ENCODE measurements at places on chromosomes 11 and 22.

- no peak for DNase-seq
Measured at GRCh38 chr11:117663821-117664220, 133.2 kb downstream of the DSCAML1 start.

- no peak for DNase-seq
Measured at GRCh38 chr11:73249304-73249703, 22.8 kb upstream of the P2RY6 start.

DNA sequence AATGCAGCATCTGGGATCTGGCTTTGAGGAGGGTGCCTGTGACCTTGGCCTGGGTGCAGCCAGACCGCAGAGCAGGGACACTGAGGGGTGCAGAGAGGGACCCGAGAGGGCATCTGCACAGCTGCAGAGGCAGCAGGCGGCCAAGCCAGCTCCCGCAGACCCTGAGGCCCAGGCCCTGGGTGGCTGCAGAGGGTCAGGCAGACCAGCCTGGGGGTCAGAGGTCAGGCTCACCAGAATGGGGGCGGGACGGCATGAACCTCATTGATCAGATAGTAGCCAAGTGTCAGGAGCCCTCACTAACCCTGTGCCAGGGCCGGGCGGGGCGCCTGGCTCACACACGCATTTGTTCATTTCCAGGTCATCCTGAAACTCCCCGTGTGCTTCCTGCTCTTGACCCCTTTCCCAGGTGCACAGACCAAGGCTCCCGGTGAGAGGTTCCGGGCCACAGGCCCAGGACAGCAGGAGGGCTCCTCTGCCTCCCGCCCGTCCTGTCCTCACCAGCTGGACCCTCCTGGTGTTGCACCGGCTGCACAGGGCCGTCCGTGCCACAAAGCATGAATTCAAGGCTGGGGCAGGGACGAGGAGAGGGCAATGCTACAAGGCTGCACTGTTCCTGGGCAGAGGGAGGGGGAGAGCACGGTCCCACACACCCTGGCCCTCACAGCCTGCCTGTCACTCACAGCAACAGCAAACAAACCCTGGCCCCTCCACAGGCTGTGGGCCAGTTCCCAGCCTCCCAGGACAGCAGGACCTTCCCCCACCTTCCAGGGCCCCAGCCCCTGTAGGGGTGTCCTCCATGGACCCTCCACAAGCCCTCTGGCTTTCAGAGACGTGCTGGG is 3.3 kb downstream of the RTN4R start:
- no peak for DNase-seq

- DNase-seq, result no peak
Measured at GRCh38 chr11:86621854-86622253, 50.6 kb downstream of the ME3 start.

- DNase-seq, result no peak
Measured at GRCh38 chr22:39592081-39593065, 21.8 kb downstream of the CACNA1I start.

GRCh38 chr22:46031557-46031956 is 54.6 kb upstream of the WNT7B start:
- no peak for DNase-seq

DNA sequence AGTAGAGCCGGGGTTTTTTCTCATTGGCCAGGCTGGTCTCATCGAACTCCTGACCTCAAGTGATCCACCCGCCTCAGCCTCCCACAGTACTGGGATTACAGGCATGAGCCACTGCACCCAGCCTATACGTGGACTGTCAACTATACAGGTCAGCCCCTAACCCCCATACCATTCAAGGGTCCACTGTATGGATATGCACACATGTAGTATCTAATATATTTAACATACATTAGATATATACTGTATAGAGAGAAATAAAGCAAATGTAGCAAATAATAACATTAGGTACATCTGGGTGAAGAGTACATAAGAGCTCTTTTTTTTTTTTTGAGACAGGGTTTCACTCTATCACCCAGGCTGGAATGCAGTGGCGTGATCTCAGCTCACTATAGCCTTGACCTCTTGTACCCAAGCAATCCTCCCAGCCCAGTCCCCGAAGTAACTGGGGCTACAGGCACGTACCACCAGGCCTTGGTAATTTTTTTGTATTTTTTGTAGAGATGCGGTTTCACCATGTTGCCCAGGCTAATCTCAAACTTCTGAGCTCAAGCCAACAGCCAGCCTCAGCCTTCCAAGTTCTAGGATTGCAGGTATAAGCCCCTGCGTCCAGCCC is 1.5 kb upstream of the ATP5MGL start:
- DNase-seq, result no peak

DNA sequence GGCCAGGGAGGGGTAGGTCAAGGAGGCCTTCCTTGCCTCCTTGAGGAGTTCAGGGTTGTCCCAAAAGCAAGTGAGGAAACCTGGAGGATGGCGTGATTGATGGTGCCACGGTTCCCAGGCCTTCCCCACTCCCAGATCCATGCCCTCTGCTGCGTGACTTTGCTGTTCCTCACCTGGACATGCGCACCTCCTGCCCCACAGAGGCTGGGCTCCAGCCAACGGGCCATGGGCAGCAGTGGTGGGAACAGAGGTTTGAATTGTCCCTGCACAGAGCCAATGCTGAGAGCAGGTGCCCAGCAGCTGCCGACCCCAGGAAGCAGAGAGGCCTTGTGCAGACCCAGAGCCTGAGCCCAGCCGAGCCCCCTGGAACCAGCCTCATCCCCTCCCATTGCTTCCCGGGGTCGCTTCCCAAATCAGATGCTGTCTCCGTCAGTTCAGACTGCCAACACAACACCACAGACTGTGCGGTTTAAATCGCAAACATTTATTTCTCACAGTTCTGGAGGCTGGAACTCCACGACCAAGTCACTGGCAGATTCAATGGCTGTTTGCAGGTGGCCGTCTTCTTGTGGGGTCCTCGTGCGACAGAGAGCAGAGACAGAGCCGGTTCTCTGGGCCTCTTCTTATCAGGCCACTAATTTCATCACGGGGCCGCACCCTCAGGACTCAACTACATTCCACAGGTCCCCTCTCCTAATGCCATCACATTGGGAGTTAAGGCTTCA is 6.2 kb upstream of the LINC01488 start:
- no peak for DNase-seq

DNA sequence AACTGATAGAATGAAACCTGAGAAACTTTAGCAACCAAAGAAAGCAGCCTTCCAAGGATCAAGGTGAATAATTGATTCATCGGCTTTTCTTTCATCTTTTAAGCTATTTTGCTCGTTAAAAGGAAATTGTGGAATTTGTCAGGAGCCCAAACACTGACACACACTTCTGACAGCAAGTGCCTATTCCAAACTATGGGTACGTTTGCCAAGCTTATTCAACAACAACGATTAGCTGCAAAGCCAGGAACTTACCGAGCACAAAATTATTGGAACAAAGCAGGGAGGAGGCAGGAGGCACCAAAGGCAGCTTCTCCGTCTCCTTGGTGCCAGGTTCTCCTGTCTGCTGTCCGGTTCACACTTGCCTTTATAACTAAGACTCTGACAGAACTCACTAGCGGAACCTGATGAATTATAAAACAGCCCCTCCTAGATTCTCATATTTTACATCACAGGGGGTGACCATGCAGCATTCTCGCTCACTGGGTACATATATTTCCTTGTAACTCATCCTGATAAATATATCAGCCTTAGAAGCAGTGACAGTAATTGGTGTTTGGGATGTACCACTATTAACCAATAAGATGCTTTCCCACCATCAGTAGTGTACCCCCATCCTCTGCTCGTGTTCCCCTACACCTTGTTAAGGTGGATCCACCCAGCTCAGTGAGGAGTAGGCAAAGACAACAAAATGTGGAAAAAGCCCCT is 395.9 kb upstream of the CCDC90B start:
- no peak for DNase-seq

- no peak for DNase-seq
Measured at GRCh38 chr11:132312161-132312560, 941.7 kb downstream of the NTM start.

GRCh38 chr11:31824879-31825837 is 14.0 kb upstream of the PAX6 start:
- no peak for DNase-seq

DNA sequence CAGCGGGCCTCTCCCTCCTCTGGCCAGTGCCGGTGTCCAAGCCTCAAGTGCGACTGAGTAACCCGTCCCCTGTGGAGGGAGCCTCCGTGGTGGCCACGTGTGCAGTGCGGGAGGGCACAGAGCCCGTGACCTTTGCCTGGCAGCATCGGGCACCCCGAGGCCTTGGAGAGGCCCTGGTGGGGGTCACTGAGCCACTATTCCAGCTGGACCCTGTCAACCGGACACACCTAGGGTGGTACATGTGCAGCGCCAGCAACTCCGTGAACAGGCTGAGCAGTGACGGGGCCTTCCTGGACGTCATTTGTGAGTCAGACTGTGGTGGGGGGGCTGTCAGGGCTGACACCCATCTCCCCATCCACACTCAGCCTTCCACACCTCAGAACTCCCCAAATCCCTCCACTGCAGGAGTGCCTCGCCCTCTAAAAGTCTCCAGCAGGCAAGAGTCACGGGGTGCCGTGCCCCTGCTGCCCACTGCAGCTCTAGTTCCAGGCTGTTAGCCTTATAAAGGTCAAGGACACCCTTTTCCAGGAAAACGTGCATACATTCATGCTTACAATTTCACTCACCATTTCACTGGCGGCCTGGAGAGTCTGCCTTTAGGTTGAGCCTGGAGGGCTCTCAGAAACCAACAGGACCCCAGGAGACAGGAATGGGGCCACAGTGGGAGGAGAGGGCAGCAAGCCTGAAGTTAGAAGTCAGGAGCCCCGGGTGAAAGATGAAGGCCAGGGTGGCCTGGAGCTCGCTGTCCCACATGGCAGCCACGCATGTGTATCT is 2.6 kb downstream of the VSIG10L2 start:
- no peak for DNase-seq

DNA sequence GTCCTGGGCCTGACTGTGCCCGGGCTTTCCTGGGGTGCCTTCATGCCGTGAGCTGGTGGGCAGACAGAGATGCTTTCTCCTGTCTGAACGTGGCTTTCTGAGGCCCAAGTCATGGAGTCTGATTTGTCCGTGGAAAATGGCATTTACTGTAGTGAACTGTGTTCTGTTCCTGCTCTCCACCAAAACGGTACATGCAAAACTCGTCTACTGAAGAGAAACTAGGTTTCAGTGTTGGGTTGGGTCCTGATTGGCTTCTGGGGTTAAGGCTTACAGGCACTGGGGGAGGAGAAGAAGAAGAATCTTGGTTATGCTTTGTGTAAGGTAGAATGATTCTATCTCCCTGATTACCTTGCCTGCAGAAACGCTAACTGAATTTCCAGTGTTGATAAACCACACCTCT is 541.7 kb downstream of the NTM start:
- no peak for DNase-seq

DNA sequence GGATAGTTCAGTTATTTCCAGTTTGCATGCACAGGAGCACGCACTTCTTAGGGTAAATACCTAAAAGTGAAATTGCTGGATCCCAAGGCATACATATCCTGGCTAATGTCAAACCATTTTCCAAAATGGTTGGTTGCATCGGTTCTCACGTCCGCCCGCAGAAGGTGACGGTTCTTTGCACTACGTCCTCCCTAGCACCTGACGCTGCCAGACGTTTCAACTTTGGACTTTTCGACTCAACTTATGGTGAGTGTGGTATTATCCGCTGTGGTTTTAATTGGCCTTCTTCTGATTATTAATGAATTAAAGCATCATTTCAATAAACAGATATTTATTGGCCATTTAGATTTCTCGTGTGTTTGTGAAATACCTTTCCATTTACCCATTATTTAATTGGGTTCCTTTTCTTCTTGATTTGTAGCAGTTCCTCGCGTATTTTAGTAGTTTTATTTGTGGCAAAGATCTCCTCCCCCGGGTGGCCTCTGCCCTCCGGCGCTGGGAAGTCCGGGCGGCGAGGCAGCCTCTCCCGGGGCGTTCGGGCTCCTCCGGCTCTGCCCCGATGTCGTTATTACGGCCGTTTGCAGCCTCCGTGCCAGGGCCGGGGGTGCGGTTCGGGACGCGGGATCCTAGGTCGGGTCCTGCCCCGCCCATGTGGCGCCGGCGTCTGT is at the start of gene JHY:
JHY (plus strand) TSS at position 571 of the 668 bp plus-strand sequence. CDS start 3,091 bp downstream, outside the sequence.
- DNase-seq, result no peak

DNA sequence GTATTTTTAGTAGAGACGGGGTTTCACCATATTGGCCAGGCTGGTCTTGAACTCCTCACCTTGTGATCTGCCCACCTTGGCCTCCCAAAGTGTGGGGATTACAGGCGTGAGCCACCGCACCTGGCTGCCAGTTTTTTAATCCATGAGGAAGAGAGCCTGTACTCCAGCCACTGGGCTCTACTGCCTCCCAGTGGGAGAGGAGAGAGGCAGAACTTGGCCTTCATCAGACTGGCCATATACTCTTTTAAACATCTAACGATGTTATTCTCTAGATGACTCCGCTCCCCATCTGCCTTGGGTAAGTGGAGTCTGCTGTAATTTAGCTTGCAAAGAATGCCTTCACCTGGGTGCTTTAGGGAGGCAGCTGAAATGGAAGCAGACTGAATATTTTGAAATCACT is 34.6 kb downstream of the SLC6A5 start:
- no peak for DNase-seq

DNA sequence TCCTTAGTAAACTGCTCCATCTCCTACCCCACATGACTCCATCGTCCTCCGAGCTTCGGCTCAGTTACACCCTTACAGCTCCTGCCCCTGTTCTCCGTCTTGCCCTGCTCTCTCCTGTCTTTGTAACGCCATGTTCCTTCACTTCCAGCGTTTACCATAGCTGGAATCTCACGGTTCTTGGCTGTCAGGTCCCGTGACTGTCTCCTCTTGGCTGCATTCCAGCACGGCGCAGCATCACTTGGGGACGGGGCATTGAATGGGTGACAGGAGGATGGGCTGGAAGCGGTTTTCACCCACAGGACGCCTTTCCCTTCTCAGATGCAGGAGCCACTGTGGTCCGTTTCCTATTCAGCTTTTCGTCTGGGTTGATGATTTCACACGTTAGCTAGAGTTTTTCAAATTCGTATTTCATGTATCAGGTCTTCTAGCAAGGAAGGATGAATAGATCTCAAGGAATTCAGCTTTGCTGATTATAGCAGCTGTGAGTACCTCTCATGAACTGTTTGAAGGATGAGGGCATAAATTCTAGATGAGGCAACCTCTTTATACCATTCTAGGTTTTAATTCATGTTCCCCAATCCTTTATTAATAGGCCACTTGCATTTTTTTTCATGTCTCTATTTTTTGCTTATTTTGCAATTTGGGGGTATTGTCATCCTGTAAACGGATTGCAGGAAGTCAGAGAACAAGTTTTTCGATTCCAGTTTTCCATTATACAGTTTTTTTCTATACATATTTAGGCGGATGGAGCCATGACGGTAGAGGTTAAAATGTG is 29.1 kb downstream of the ZBED4 start:
- DNase-seq, result no peak

DNA sequence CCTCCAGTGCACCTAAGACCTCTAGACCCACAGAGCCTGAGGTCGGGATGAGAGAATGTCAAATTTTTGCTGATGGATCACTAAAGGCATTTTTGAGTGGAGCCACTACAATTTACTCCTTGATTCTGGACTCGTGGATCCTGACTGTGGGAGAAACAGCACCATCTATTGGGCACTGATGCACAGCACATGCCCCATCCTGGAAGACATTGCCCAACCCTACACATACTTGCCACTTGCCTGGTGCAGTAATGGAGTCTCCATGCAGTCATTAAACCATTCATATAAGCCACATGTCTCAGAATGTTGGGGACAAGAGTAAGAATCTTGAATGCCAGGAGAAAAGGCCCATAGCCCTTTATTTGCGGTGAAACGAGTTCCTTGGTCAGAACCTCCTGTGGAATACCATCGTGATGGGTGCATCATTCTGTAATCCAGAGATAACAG is 103.9 kb downstream of the GGTLC2 start:
- no peak for DNase-seq

Data from esophagus squamous epithelium (tissue), 5 donors.